ENCODE measurements at places on chromosomes 7 and 10.

DNA sequence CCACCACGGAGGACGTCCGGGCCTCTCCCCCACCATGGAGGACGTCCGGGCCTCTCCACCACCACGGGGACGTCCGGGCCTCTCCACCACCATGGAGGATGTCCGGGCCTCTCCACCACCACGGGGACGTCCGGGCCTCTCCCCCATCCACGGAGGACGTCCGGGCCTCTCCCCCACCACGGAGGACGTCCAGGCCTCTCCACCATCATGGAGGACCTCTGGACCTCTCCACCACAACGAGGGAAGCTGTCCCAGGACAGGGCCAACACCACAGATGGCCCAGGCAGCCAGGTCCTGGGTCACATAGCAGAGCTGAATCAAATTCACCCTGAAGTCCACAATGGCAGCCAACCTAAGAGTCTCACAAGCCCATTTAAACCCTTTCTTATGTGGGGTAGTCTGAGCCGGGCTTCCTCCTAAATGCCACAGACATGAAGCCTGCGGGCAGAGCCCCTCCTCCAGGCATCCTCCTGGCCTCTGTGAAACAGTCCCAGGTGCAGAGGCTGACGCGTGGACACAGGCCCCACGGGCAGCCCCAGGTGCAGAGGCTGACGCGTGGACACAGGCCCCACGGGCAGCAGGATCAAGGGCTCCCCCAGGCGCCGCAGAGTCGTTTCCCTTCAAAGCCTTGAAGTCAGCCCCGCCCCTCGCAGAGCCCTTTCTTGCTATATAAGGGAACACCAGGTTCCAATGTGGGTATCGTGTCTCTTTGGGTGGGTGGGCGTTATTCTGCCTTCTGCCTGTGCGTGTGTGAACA, 47.0 kb downstream of the FOXL3 start:
- no peak for DNase-seq

- DNase-seq, result no peak
Observed at GRCh38 chr7:114356133-114356532, 58.5 kb upstream of the FOXP2 start.

- DNase-seq, result no peak
Observed at GRCh38 chr7:158274996-158275395, 312.6 kb downstream of the PTPRN2 start.

DNA sequence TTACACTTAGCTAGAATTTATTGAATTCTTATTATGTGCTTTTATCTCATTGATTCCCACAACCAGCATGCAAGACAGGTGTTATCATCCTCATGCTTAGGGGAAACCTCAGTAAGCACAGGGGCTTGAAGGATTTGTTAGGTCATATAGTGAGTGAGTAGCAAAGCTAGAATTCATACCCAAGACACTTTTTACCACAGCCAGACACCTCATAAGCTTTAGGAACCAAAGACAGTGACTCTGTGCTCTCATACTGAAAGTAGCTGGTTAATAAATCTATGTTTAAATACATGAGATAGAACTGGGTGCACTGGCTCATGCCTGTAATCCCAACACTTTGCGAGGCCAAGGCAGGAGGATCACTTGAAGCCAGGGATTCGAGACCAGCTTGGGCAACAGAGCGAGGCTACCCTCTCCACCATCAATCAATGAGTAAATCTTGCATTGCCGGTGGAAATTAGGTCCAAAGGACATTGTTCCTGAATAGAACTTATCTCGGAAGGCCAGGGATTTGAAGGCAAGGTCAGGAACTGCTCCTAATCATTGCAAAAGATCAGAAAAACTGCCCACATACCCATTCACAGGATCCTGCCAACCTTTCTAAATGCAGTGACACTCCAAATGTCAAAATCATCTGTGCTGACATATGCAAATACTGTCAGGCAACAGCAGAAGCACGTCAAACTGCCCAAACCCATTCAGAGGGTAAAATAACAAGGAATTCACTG, 523.5 kb downstream of the PARD3 start:
- no peak for DNase-seq

GRCh38 chr10:1297566-1298301, 241.5 kb downstream of the WDR37 start:
- DNase-seq, result no peak

GRCh38 chr10:121051696-121052279, 200.6 kb downstream of the WDR11 start:
- no peak for DNase-seq

DNA sequence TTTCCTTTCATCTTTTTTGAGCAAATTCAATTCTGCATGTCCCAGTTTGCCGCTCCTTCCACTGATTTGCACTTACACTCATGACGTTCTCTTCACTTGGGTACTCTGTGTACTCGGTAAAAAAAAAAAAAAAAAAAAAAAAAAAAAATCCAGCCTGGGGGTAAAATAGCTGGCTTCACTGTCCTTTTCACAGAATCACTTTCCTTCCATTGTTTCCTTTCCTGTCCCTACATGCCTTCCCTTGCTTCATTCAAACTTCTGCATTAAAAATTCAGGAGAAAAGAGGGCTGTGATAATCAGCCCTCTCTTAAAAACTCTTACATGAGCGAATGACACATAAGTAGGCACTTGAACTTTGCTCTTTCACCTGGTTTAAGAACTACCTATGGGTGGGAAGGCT, 8.7 kb downstream of the ANKRD1 start:
- DNase-seq, result no peak

- DNase-seq, result no peak
Observed at GRCh38 chr10:17607060-17607459, 10.1 kb downstream of the HACD1 start.

DNA sequence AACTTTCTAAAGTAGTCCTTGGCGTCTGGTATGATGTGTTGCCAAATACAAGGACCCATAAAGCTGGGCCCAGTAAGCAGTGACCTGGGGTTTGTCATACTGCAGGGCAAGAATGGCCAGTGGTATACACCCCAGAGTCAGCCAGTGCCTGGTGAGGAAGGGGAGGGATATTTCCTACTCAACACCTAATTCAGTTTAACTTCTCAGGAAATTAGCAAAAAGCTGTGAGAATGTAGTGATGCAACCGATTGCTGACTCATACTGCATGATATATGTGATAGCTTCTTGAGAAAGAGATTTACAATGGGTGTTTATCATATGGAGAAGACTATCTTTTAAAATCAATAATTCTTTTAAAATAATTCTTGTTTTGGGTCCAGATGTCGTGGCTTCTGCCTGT, 889.3 kb upstream of the CELF2 start:
- no peak for DNase-seq

GRCh38 chr7:117134411-117134810, 181.1 kb downstream of the ST7 start:
- no peak for DNase-seq

All from AG09319 (cell line).